ENCODE measurements at places on chromosomes 5 and 9.

- peaks cover 16% of the 10 kb centered on the region for H3K27me3 ChIP-seq
- H3K4me1 ChIP-seq = no peaks in the 10 kb centered on the region
- no peak overlapping the region for H3K27ac ChIP-seq
- no peak for DNase-seq
- H3K4me3 ChIP-seq = no peak overlapping the region
- no peaks in the 10 kb centered on the region for H3K36me3 ChIP-seq
These were observed 12.0 kb downstream of the UGT3A2 start for GRCh38 chr5:36054647-36055046.

GRCh38 chr5:158051036-158051435 is 192.1 kb upstream of the CLINT1 start:
- no peaks in the 10 kb centered on the region for H3K4me1 ChIP-seq
- no peak overlapping the region for H3K27ac ChIP-seq
- no peaks in the 10 kb centered on the region for H3K36me3 ChIP-seq
- DNase-seq = no peak
- no peak overlapping the region for H3K4me3 ChIP-seq

- H3K27ac ChIP-seq = no peak overlapping the region
- H3K4me1 ChIP-seq = peaks cover 63% of the 10 kb centered on the region
- H3K4me3 ChIP-seq = no peak overlapping the region
- DNase-seq = no peak
- H3K36me3 ChIP-seq = no peaks in the 10 kb centered on the region
These were observed 111.9 kb downstream of the ROR2 start for GRCh38 chr9:91837981-91838731.

GRCh38 chr5:178895615-178896571 is at the start of gene ZFP2:
ZFP2 (plus strand) TSS chr5:178895913; CDS start chr5:178931314, 35,401 bp downstream.
- H3K4me3 ChIP-seq = peak within 1 kb of the TSS; percentile 93
- peaks cover 58% of the 10 kb centered on the region for H3K36me3 ChIP-seq
- peak; percentile 62 for DNase-seq
- H3K27me3 ChIP-seq = no peaks in the 10 kb centered on the region

DNA sequence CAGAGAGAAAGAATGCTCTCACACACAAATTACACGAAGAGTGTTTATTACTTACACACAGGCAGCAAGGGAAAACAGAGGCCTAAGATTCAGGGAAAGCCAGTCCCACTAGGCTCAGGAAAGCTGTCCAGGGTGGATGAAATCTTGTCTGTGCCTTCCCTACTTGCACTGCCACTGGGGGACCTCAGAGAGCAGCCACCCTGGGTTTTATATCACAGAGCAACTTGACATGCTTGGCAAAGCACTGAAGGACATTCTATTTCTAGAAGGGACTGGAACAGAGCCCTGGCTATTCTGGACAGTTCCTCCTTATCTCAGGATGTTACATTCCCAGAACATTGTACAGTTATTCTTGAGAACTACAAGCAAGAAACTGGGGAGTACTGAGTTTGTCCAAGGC is 7.5 kb upstream of the PRSS3 start:
- H3K36me3 ChIP-seq = no peaks in the 10 kb centered on the region
- H3K4me1 ChIP-seq = no peaks in the 10 kb centered on the region
- H3K27me3 ChIP-seq = no peaks in the 10 kb centered on the region
- no peak for DNase-seq
- H3K27ac ChIP-seq = no peak overlapping the region

DNA sequence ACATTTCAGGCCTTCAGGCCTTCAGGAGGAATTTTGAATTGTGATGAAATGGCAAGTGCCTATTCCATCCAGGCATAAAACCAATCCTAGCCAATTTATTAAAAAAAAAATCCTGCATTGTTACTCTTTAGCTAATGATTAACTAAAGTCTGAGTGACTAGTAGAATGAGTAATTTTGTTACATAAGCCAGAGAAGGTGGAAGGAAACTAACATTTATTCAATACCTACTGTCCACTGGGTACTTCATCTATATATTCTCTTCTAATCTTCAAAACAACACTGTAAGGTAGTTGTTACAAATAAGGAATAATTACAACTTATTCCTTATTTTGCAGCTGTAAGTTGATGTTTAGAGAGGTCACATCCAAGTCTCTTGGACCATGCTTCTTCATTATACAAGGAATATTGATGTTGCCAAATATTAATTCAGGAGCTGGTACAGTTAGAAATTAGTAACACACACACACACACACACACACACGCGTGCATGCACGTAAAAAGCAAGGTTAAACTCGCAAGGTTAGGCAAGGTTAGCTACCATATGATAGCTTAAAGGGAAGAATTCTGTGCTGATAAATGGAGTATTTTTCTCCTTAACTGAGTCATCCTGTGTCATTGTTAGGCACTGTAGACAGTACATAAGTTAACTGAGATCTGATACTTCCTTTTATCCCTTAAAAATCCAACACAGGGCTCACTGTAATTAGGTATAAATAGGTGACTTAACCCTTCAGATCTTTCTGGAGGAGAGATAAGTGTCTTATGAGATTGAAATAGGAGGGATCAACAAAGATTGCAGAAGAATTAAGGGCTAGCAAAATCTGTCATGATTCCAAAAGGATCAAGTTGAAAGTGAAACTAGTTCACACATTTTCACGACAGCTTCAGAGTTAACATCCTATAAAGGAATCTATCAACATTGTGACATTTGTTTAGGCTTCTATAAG is 596.9 kb downstream of the PDE4D start:
- peak overlapping the region; percentile 30 for H3K27ac ChIP-seq
- peaks cover 24% of the 10 kb centered on the region for H3K4me1 ChIP-seq
- peaks cover 3% of the 10 kb centered on the region for H3K36me3 ChIP-seq
- H3K27me3 ChIP-seq = no peaks in the 10 kb centered on the region

- peaks cover 23% of the 10 kb centered on the region for H3K4me1 ChIP-seq
- H3K4me3 ChIP-seq = no peak overlapping the region
- H3K27ac ChIP-seq = no peak overlapping the region
- no peaks in the 10 kb centered on the region for H3K27me3 ChIP-seq
- no peak for DNase-seq
- peaks cover 11% of the 10 kb centered on the region for H3K36me3 ChIP-seq
These were observed 40.0 kb downstream of the MTMR12 start for GRCh38 chr5:32272746-32273145.

DNA sequence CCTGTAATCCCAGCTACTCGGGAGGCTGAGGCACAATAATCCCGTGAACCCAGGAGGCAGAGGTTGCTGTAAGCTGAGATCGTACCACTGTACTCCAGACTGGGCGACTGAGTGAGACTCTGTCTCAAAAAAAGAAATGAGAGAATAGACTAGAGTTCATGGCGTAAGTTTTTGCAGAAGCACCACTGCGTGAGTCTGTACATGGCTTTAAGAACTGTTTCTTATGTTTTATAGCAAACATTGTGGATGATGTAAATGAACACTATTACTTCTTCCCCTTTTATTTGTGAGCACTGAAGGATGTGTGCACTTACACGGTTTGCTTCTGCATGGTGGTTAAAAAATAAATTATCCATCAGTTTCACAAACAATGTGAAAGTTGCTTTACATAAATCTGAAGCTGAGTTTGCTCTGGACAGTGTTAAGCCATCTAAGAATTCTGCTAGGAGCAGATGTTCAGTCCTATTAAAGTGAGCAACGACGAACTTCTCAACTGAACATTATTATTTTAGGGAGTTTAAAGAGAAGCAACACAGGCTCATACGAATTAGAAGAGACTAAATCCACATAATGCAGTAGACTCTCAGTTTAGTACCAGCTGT is 52.5 kb downstream of the ZFAND5 start:
- no peak overlapping the region for H3K27ac ChIP-seq
- no peak for DNase-seq
- H3K27me3 ChIP-seq = peaks cover 4% of the 10 kb centered on the region
- peaks cover 13% of the 10 kb centered on the region for H3K4me1 ChIP-seq
- H3K4me3 ChIP-seq = no peak overlapping the region

DNA sequence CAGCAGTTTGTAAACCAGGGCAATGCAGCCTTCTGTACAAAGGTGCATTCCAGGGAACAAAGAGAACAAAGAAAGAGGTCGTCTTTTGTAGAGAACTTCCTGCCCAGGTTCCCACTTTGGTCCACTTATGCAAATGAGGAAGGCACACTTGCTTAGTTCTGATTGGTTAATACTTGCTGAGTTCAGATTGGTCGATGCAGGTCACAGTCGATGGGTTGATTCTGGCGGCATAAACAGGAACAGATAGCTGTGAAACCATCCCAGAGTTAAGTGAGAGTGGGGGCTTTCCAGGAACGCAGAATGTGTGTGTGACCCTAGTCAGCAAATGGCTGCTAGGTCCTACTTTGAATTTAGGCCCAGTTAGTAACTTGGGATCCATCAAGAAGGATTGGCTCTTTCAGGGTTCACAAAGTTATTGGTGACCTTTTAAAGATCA is 1.8 kb upstream of the ADAMTS13 start:
- no peak overlapping the region for H3K27ac ChIP-seq
- H3K27me3 ChIP-seq = peaks cover 1% of the 10 kb centered on the region
- no peak for DNase-seq
- H3K4me3 ChIP-seq = peak overlapping the region; percentile 64
- no peaks in the 10 kb centered on the region for H3K36me3 ChIP-seq

DNA sequence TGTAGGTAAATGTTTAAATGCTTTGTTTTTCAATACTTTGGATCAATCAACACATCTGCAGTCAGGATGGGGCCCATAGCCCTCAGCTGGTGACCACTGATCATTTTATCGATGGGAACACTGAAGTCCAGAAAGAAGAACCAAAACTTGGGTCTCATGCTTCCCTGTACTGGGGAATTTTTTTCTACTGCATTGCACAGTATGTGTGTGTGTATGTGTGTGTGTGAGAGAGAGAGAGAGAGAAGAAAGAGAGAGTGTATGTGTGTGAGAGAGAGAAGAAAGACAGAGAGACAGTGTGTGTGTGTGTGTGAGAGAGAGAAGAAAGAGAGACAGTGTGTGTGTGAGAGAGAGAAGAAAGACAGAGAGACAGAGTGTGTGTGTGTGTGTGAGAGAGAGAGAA is 202.9 kb upstream of the MSX2 start:
- H3K4me3 ChIP-seq = no peak overlapping the region
- H3K27ac ChIP-seq = no peak overlapping the region
- no peak for DNase-seq
- peaks cover 13% of the 10 kb centered on the region for H3K4me1 ChIP-seq
- no peaks in the 10 kb centered on the region for H3K36me3 ChIP-seq

- no peaks in the 10 kb centered on the region for H3K4me1 ChIP-seq
- DNase-seq = no peak
These were observed 42.5 kb upstream of the PPARGC1B start for GRCh38 chr5:149687486-149688168.

- peak overlapping the region; percentile 90 for H3K4me3 ChIP-seq
- DNase-seq = no peak
- peaks cover 80% of the 10 kb centered on the region for H3K27me3 ChIP-seq
- H3K27ac ChIP-seq = peak overlapping the region; percentile 81
- H3K36me3 ChIP-seq = no peaks in the 10 kb centered on the region
These were observed 24.6 kb downstream of the NR2F1 start for GRCh38 chr5:93607367-93608258.

DNA sequence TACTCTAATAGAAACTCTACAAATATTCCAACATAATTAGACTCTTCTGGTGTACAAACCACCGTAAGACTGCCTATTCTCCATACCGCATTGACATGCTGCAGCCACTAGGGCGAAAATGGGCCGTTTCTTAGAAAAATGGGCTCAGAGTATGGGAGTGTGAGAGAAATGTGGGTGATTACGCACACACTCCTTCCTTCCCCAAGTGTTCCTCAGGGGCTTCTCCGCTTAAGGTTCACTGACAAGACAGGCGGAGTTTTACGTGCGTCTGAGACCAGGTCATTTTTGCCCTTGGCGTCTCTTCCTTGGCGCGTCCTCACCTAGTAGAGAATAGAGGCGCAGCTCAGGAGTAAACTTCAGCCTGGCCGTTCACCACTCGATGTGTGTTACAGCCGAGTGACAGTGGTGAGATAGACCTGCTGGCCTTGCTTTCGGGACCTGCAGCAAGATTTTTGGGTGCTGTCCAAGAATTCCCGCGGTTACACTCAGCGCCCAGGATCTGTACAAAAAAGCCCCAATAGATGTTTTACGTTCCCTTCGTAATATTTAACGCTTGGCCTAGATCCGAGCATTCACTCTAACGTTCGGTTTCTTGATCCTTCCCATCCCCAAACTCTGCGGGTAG is 1.8 kb upstream of the NTRK2 start:
- peaks cover 61% of the 10 kb centered on the region for H3K27me3 ChIP-seq
- peak; percentile 17 for DNase-seq
- H3K27ac ChIP-seq = no peak overlapping the region
- peaks cover 8% of the 10 kb centered on the region for H3K36me3 ChIP-seq
- H3K4me3 ChIP-seq = peak overlapping the region; percentile 98

DNA sequence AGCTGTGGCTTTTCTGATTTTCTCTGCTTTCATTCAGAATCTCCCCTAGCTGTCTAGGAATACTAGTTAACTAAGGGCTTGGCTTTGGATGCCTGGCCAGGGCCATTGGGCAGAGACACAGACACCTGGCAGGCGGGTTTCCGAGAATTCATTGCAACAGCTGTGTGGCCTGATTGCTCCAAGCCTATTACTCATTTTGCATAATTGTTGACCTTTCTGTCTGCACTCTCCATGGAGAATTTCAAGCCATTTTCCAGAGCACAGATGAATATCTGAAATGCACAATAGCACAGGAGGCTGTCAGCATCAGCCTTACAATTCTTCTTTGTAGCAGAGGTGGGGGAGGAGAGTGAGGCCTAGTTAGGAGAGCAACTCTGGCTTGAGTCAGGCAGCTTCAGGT is 310.5 kb downstream of the DMAC1 start:
- peaks cover 23% of the 10 kb centered on the region for H3K4me1 ChIP-seq
- no peak overlapping the region for H3K4me3 ChIP-seq
- no peak overlapping the region for H3K27ac ChIP-seq
- no peak for DNase-seq
- no peaks in the 10 kb centered on the region for H3K27me3 ChIP-seq

- H3K4me1 ChIP-seq = no peaks in the 10 kb centered on the region
- no peak overlapping the region for H3K27ac ChIP-seq
- no peak for DNase-seq
- H3K36me3 ChIP-seq = no peaks in the 10 kb centered on the region
These were observed 411.8 kb downstream of the CDH10 start for GRCh38 chr5:24232929-24233498.

DNA sequence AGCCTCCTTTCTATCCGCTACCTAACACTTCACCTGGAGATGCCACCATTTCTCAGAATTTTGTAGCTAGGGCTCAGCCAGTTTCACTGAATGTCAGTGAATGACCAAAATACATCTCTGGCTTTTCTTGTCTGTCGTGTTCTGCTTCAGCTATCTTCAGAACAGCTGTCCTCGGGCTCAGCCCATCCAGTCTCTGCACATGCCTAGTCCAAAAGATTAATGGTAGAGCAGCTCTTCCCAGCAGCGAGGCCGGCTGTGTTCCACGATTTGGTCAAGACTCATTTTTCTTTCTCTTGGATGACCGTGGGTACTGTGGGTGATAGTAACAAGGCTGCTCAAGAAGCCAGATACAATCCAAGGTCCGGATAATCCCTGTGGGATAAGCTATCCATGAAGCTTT is 342.8 kb downstream of the GABRG2 start:
- no peak overlapping the region for H3K4me3 ChIP-seq
- no peak overlapping the region for H3K27ac ChIP-seq
- no peaks in the 10 kb centered on the region for H3K27me3 ChIP-seq
- H3K4me1 ChIP-seq = no peaks in the 10 kb centered on the region
- H3K36me3 ChIP-seq = no peaks in the 10 kb centered on the region

Data from neural crest cell (in vitro differentiated cells).